ENCODE measurements at places on chromosomes 3 and 15. TPM values are rescaled to one million over a fixed set of nuclear protein-coding genes. Genes with fewer than 3 reads are reported as not detected.

DNA sequence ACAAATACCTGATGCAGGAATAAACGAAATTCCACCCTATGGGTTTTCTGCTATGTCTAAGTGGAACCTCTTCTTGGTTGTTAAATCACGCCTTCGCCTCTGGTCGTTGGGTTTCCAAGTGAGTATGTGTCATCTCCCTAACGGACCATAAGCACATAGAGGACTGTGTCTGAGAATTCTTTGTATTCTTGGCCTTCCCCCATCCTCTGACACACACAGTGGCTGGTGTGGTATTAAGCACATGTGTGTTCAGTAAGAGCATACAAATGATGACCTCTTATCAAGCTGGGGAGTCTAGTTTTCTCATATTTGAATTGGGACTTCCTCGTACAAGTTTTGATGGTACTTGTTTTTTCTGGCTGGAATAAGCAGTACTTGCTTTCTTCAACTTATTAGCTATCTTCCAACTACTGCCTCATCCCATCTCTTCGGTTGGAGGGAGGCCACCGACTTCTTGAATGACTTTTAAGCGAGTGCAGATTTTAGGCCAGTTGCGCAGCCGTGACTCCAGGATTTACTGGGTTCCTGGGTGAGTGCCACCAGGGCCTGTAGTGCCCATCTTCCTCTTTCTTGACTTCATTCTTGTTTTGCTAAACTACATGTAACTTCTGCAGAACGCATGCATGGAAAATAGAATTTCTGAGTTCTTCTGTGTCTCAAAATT lies 240.2 kb downstream of the ADAMTS17 start:
- DNase-seq: no peak

FETUB gene
- 1.9 TPM for total RNA-seq

- peak; percentile 6 for DNase-seq
Measured at GRCh38 chr15:88029696-88030095, 226.8 kb downstream of the NTRK3 start.

GRCh38 chr15:40029979-40030893 lies 8.7 kb downstream of the SRP14 start:
- DNase-seq: no peak

- DNase-seq: peak; percentile 54
Measured at GRCh38 chr15:95604634-95605036, 725.9 kb upstream of the NR2F2 start.

GRCh38 chr15:35838424-35839111 lies 292.6 kb upstream of the DPH6 start:
- DNase-seq: no peak

- no peak for DNase-seq
Measured at GRCh38 chr15:91192285-91192684, 92.2 kb downstream of the SV2B start.

DNA sequence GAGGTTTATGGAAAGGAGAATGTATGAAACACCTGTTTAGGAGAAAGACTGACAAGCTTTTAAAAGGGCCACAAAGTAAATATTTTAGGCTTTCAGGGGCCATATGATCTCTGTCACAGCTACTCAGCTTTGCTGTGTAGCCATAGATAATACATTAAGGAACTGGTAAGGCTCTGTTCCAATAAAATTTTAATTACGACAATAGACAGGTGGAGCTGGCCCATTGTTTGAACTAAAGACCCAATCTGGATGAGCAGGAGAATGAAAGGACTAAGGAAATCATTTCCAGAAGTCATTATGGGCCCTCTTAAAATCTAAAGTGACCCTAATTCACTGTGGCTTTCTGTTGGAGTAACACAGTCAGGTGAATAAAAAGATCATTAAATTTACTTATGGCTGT lies 48.5 kb upstream of the SLC12A8 start:
- DNase-seq: no peak

KLHL40 gene
- not detected for total RNA-seq

DNA sequence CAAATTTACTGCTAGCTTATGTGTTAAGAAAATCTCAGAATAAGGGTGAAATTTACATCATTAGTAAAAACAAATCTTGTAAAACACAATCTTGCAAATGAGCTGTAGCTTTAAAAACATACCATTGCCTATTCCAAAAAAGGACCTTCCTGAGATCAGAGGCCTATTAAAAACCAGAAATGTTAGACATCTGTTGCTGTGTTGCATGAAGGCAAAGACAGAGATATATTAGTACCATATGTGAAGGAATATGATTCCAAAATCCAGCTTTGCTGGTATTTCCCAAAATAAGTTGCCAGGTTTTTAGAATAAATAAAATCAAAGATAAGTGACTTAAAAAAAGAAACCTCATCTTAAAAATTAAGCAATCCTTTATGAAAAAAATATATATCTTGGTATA lies 504.1 kb upstream of the CDIN1 start:
- no peak for DNase-seq

DNA sequence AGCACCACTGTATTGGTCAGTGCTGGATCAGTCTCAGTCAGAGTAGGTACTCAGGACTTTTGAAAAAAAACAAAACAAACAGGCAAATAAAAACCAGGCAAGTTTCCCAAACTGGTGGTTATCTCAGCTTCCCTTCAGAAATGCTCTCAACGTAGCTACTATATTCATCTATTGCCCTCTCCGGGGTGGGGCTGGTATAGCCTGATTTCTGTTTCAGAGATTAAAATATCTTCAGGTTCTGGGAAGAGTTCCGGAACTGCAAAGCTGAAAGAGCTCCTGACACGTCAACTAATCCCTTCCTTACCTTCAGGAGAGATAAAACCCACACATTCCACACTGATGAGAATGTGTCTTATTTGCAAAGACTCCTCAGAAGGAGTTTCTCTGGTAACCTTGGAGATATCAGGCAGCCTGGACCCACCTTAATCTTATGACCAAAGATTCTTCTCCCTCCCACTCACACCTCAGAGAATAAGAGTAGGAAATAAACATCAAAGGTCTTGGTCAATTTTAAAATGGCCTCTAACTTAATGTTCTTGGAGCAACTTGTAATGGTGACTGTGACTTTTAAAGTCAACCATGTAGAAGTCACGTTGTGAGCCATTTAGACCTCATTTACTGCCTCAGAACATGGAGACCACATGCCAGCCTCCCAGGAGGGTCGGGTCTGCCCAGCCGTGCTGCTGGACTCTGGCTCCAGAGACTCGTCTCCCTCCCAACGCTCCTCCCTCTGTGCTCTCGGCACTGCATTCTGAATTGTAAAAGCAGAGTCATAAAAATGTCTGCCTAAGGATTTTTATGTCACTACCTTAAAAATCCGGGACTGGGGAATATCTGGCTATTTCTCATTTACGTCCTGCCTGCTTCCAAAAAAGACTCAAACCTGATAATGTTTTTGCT lies 53.8 kb downstream of the CDCP1 start:
- peak; percentile 99 for DNase-seq

RHO gene
- total RNA-seq: not detected

DNA sequence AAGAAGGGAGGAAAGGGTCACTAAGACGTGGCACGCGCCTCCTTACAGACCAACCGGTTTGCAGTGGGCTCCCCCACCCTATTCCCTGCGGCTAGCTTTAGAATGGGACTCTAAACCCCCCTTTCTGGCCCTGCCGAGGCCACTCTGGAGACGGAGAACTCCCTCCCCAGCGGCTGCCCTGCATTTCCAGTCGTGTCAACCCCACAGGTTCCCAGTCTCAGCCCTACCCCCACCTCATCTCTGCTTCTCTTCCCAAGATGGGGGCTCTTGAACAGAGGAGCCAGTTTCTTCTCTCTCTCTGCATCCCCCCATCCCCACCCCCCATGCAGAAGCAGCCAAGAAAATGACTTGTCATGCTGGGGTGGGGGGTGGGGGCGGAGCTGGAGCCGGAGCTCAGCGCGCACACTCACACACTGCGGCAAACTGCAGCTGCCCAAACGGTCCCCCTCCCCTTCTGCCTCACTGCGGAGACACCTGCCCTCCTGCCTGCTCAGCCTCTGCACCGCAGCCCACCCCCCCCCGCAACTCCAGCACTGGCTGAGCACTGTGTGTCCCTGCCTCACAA lies 871 bp downstream of the MAP1A start:
- no peak for DNase-seq

- peak; percentile 38 for DNase-seq
Measured at GRCh38 chr3:188526057-188526456, 372.1 kb downstream of the LPP start.

GRCh38 chr15:69288531-69289341 lies 10.0 kb upstream of the PAQR5 start:
- DNase-seq: no peak

DNA sequence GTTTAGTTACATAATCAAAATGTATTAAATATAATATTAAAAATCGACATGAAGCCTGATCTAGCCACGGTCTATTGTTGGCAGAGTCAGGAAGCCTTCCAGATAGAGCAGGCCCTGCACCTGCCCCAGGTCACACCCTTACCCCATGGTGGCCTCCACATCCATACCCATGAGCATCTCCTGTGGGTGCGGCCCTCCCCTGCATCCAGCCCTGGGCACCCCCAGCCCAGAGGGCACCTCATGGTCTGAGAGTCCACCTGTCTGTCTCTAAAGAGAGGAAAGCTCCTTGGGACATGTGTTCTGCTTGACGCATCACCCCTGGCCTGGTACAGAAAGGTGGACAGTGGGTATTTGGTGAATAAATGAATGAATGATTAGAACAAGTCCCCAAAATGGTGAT lies 37.2 kb upstream of the CSPG4 start:
- DNase-seq: no peak

PIF1 gene
- total RNA-seq: 15.3 TPM

CPA3 gene
- total RNA-seq: not detected

DNA sequence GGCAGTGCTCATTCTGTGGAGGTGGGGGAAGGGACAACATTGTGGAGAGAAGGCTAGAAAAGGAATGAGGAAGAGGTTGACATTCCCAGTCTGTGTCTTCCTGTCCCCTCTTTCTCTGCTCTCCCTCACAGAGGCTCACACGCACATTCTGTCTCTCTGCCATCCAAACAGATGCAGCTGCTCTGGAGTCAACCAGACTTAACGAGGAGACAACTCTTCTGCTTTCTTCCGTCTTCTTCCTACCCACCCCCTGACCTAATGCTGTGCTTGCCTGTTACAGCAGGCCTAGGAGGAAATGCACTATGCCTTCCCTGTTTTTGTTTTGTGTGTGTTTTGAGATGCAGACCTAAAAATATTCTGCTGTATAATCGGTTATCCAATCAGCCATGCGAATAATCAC lies 121.9 kb downstream of the CACNA1D start:
- no peak for DNase-seq

EPHA6 gene
- 0.10 TPM for total RNA-seq

DNA sequence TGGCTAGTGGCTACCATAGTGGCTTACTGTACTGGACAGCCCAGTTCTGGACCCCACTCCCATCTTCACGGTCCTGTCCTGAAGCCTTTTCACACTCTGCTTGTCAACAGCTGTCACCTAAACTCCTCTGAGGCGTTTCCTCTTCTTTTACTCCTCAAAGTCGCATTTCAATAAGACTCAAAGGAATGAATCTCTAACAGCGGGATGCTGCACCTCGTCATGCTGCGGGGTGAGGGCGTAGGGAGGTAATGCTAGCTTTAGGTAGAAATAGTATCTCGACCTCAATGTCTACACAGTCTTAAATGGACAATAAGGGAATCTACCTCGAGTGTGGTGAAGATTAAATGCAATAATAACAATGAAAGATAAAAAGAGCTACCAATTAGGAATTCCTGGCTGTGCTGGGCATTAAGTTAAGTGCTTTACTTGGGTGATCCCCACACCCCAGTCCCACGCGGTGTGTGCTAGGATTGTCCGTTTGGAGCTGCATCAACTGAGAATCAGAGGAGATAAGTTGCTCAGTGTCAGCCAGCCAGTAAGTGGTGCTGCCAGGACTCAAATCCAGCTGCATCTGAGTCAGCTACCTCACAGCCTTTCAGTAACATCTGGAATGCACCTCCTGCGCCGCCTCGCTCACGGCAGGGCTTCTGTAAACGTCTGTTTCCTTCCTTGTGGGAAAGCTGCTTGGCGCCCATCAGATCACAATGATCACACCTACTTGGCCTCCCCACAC lies 14.0 kb downstream of the PLA2G4D start:
- DNase-seq: no peak

CLDN11 gene
- not detected for total RNA-seq

BMF gene
- total RNA-seq: 0.23 TPM

SYNPR gene
- total RNA-seq: not detected

- DNase-seq: peak; percentile 89
Measured at GRCh38 chr3:11168881-11169805, 14.8 kb downstream of the HRH1 start.

GRCh38 chr3:16174026-16174355 lies 489 bp upstream of the GALNT15 start:
- DNase-seq: no peak

DNA sequence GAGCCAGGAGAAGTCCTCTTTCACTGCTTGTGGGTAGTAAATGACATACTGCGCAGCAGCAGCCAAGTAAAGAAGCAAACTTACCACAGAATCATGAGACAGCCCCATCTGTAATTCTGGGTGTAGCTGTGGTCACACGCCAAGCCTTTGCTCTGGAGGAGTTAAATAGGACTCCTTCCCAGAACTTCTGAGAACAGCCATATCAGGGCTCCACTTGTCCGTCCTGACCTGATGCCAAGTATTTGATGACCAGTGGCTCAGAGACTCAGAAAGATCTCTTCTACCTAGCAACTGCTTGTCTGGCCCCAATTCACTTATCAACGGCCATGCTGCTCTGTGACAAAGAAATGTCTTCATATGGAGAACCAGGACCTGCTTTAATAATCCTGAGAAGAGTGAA lies 20.6 kb upstream of the GOLIM4 start:
- no peak for DNase-seq
